ENCODE measurements at places on chromosomes 1 and 21. TPM values are rescaled to one million over a fixed set of nuclear protein-coding genes. Genes with fewer than 3 reads are reported as not detected.

The HSD3B1 gene
- total RNA-seq: 0.09 TPM

GRCh38 chr1:160415696-160416290 lies 15.4 kb downstream of the VANGL2 start:
- DNase-seq: no peak
- no peak overlapping the region for H3K4me3 ChIP-seq
- peaks cover 31% of the 10 kb centered on the region for H3K4me1 ChIP-seq

The HES3 gene
- total RNA-seq: 0.99 TPM

GRCh38 chr21:36751383-36751782 lies 52.5 kb downstream of the SIM2 start:
- peaks cover 3% of the 10 kb centered on the region for H3K4me1 ChIP-seq
- no peak overlapping the region for H3K4me3 ChIP-seq
- no peak for DNase-seq
- H3K36me3 ChIP-seq: no peaks in the 10 kb centered on the region

DNA sequence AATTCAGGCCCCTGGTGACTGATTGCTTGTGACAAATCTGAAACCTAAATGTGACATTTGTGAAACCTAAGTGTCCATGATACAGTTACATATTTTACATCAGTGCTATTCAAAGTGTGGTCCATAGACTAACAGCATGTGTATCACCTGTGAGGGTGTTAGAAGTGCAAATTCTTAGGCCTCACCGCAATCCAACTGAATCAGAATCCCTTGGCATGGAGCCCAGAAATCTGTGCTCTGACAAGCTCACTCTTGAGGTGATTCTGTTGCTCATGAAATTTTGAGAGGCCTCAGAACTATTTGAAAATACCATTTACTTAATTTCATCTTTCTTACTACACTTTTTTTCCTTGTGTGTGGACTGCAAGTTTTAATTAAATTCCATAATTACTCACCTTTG lies 587.9 kb downstream of the ADGRL2 start:
- no peaks in the 10 kb centered on the region for H3K27me3 ChIP-seq
- no peaks in the 10 kb centered on the region for H3K36me3 ChIP-seq
- H3K4me1 ChIP-seq: no peaks in the 10 kb centered on the region
- DNase-seq: peak; percentile 6
